ENCODE measurements at places on chromosomes 7 and 10. TPM values are rescaled to one million over a fixed set of nuclear protein-coding genes. Genes with fewer than 3 reads are reported as not detected.

DNA sequence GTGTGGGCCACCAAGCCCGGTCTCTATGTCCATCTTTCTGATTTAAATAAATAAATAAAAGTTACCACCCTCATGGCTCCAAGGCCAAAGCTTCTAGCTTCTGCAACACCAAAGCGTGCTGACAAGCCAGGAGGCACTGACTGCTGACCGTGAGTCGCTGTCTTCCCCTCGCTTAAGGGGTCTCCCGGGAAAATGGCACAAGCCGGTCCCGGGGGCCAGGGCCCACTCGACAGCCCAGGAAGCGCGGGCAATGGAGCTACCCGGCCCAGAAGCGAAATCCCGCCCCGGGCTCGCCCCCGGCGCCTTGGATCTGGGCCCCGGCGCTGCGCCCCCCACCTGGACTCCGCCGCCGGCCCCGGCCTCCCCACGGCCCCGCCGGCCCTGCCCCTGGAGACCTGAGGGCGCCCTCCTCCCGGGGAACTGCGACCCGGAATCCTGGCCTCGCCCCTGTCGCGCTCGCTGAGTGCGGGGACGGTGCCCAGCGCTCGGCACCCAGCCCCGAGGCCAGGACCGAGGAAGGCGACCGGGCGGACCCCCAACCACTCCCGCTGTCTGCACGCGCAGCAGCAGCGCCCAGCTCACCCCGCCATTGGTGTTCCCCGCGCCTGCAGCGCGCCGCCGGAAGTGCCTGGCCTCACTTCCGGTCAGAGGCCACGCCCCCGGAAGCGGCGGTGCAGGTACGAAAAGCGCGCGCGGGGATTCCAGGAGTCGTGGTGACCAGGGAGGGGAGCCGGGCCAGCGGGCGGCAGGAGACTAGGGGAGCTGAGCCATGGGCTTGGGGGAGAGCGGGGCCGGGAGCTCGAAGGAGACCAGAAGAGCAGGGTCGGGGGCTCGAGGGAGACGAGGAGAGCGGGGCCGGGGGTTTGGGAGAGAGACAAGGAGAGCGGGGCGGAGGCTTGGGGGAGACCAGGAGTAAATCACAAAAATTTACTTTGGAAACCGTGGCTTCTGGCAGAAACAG lies at the start of the genes MRM2 and NUDT1:
TSS of gene MRM2 (minus strand) at position 626 of the 961 bp plus-strand sequence. CDS start at position 590, 36 bp downstream.
TSS of gene NUDT1 (plus strand) at position 647 of the 961 bp plus-strand sequence. CDS start 2,349 bp downstream, outside the sequence.
- H3K27me3 ChIP-seq, result no peaks in the 10 kb centered on the region
- peaks cover 23% of the 10 kb centered on the region for H3K36me3 ChIP-seq

FEZF1 gene
- not detected for total RNA-seq

- no peaks in the 10 kb centered on the region for H3K27me3 ChIP-seq
- no peak overlapping the region for H3K27ac ChIP-seq
- H3K4me1 ChIP-seq, result no peaks in the 10 kb centered on the region
- H3K4me3 ChIP-seq, result no peak overlapping the region
- H3K36me3 ChIP-seq, result no peaks in the 10 kb centered on the region
- DNase-seq, result no peak
Observed at GRCh38 chr10:49254556-49255318, 44.2 kb upstream of the C10orf71 start.

DNA sequence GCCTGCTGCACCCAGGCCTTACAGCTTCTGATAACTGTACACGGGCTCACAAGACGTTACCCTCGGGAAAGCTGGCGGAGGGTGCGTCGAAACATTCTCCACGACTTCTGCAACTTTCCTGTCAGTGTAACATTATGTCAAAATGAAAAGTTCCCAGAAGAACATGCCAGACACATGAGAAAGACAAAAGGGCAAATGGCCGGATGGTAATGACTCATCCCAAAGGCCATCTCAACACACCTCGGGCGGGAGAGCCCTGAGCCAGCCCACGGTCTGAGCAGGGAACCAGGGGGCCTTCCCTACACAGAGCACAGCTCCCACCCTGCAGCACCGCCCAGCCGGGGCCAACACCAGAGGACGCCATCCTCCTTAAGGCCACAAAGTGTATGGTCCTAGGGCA lies 118.7 kb downstream of the MAD1L1 start:
- H3K4me3 ChIP-seq, result no peak overlapping the region
- no peak for DNase-seq
- H3K27me3 ChIP-seq, result no peaks in the 10 kb centered on the region
- H3K27ac ChIP-seq, result no peak overlapping the region

DNA sequence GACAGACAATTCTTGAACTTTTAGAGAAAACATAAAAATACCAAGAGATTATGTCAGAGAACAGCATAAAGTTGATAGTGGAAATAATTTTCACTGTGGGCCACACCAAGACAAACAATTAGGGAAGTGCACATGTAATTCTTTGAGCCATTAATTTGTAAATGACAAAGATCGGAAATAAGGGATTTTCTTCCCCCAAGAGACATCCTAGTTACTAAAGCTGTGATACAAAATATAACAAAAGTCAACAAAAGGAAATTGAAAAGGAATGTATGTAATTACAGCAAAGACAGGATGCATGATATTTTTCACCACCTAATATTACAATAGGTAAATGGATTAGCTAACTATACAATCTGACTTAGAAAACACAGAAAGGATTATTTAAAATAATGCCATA lies 12.4 kb upstream of the LRRC72 start:
- H3K27ac ChIP-seq, result no peak overlapping the region
- DNase-seq, result no peak
- no peaks in the 10 kb centered on the region for H3K4me1 ChIP-seq
- no peaks in the 10 kb centered on the region for H3K27me3 ChIP-seq

LBX1 gene
- not detected for total RNA-seq

- H3K4me1 ChIP-seq, result peaks cover 31% of the 10 kb centered on the region
- H3K36me3 ChIP-seq, result no peaks in the 10 kb centered on the region
- H3K27ac ChIP-seq, result peak overlapping the region; percentile 49
- no peaks in the 10 kb centered on the region for H3K27me3 ChIP-seq
- DNase-seq, result no peak
- H3K4me3 ChIP-seq, result no peak overlapping the region
Observed at GRCh38 chr7:101108330-101108857, 18.5 kb upstream of the SERPINE1 start.

DNA sequence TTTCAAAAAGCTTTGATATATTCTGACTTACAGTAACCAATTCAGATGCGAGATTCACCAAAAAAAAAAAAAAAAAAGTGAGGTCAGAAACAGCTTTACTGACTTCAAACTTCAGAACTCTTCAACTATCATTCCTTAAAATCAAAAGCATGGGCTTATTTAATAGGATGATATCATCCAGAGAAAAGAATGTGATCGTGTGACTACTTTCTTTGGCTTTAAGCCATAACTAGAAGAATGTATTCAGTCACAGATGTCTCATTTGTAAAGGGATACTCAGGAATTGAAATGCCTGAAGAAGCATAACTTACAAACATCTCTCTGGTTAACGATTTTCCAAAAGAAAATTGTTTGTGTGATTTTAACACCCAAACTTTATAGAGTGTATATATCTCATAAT lies 11.5 kb downstream of the TPK1 start:
- no peak overlapping the region for H3K4me3 ChIP-seq
- H3K27me3 ChIP-seq, result no peaks in the 10 kb centered on the region
- peaks cover 44% of the 10 kb centered on the region for H3K4me1 ChIP-seq
- no peaks in the 10 kb centered on the region for H3K36me3 ChIP-seq
- no peak overlapping the region for H3K27ac ChIP-seq

DNA sequence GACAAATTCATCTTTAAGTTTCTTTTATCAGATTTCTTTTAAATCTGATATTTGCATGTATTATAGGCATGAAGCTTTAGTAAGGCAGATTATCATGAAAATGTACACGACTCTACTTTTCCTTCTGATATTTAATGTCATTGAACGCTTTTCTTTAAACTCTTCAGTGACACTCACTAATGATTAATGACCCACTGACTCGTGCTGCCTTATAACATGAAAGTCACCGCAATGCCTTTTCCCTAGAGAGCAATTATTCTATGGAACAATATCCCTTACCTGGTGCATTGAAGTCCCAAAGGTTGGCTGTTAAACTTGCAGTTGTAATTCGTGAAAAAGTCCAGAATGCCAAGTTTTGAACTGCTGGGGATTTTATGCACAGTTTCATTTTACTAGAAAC lies 33.4 kb upstream of the HGF start:
- H3K36me3 ChIP-seq, result no peaks in the 10 kb centered on the region
- H3K27ac ChIP-seq, result no peak overlapping the region
- no peak for DNase-seq
- no peak overlapping the region for H3K4me3 ChIP-seq
- H3K27me3 ChIP-seq, result no peaks in the 10 kb centered on the region

GRCh38 chr7:32048970-32049491 lies 21.2 kb downstream of the PDE1C start:
- no peak overlapping the region for H3K4me3 ChIP-seq
- no peaks in the 10 kb centered on the region for H3K36me3 ChIP-seq
- no peaks in the 10 kb centered on the region for H3K27me3 ChIP-seq
- no peaks in the 10 kb centered on the region for H3K4me1 ChIP-seq

DOCK1 gene
- total RNA-seq, result 76.7 TPM

- no peak overlapping the region for H3K27ac ChIP-seq
- H3K27me3 ChIP-seq, result no peaks in the 10 kb centered on the region
- H3K4me1 ChIP-seq, result no peaks in the 10 kb centered on the region
Observed at GRCh38 chr10:102900006-102900405, 18.1 kb upstream of the CNNM2 start.

CNPY1 gene
- total RNA-seq, result not detected

- no peak overlapping the region for H3K27ac ChIP-seq
- H3K4me3 ChIP-seq, result no peak overlapping the region
- no peaks in the 10 kb centered on the region for H3K27me3 ChIP-seq
- no peaks in the 10 kb centered on the region for H3K36me3 ChIP-seq
- H3K4me1 ChIP-seq, result no peaks in the 10 kb centered on the region
- DNase-seq, result no peak
Observed at GRCh38 chr7:125599387-125599786, 669.8 kb upstream of the POT1 start.

MTURN gene
- 71.1 TPM for total RNA-seq

DNA sequence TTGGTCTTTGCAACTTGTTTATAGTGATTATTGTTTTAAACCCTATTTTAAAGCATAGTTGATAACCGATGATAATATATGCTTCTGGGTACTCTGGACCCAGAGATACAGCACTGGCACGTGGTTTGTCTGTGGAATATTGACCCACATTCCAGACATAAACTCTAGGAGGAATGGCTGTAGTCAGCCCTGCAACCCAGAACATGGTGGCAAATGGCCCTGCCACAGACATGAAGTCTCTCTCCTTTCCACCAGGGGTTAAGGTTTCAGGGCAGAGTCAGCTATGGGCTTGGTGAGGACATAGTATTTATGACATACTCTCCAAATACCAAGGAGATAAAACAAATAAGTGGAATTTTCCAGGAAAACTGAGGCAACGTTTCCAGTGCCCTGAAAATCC lies 83.6 kb downstream of the NAMPT start:
- no peak overlapping the region for H3K27ac ChIP-seq
- DNase-seq, result no peak
- H3K27me3 ChIP-seq, result no peaks in the 10 kb centered on the region
- no peak overlapping the region for H3K4me3 ChIP-seq

DNA sequence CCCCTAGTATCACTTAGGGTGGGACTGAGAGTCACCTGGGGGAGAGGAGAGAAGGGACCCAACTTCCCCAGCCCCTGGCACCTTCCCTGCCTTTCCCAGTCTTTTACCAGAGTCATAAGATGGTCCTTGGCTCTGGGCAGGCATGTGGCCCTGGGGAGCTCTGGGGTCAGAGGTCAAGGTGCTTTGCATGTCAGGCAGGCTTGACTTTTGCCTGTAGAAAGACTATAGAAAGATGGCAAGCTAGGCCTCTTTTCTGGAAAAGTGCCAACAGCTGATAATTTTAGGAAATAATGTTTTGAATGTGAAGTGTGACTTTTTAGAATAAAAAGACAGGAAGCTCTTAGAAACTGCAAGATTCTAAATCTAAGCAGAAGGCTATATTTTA lies 67.5 kb downstream of the MKI67 start:
- peak overlapping the region; percentile 27 for H3K27ac ChIP-seq
- peaks cover 4% of the 10 kb centered on the region for H3K36me3 ChIP-seq
- DNase-seq, result no peak
- H3K4me1 ChIP-seq, result peaks cover 78% of the 10 kb centered on the region

DNA sequence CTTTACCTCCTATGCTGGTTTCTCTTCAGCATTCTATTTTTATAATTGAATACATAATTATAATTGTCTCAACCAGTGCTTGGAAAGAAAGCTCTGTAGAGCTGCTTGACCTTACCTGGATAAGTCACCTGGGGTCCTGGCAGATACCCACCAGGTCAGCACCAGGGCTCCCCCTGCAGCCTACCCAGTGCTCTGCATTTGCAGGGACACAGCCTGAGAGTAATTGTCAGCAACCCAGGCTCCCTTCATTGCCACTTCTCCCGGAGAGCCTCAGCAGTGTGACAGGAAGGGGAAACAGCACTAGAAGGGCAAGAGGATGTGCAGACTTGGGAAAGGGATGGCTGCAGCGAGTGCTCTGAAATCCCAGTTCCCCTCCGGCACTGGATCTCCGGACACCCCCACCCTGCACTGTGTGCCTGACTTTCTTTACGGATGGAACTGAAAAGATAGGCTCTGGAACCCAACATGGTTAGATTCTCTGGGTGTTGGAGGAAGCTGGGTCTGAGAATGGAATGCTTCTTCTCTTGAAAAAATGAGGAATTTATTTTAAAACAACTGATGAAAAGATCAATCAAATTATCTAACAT lies 11.4 kb upstream of the PAX4 start:
- no peak overlapping the region for H3K4me3 ChIP-seq
- no peaks in the 10 kb centered on the region for H3K36me3 ChIP-seq
- no peak overlapping the region for H3K27ac ChIP-seq
- DNase-seq, result no peak

DNA sequence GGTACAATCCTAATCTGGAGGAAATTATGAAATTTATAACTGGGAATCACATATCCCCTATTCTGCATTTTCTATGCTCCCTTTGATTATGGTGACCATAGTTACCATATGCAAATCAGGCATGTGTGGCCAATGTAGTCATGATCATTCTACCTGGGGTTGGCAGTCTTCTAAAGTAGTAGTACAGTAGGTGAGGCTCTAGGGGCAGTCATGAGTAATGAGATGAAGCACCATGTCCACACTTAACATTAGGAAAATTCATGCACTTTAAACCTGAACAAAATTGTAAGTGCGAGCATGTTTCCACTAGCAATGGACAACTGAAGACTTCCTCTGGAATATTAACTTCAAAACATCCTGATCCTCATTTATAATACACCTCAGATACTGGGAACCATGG lies 545.9 kb downstream of the SUGCT start:
- H3K27me3 ChIP-seq, result no peaks in the 10 kb centered on the region
- peaks cover 5% of the 10 kb centered on the region for H3K4me1 ChIP-seq
- no peak overlapping the region for H3K4me3 ChIP-seq
- no peak for DNase-seq
- H3K36me3 ChIP-seq, result no peaks in the 10 kb centered on the region
- no peak overlapping the region for H3K27ac ChIP-seq

PRRT4 gene
- total RNA-seq, result 3.7 TPM

GRCh38 chr7:46613116-46613515 lies 692.0 kb upstream of the IGFBP3 start:
- no peak overlapping the region for H3K27ac ChIP-seq
- H3K27me3 ChIP-seq, result no peaks in the 10 kb centered on the region
- no peak overlapping the region for H3K4me3 ChIP-seq
- H3K36me3 ChIP-seq, result no peaks in the 10 kb centered on the region
- peaks cover 4% of the 10 kb centered on the region for H3K4me1 ChIP-seq
- DNase-seq, result no peak

GRCh38 chr7:47102331-47102841 lies 479.5 kb downstream of the TNS3 start:
- no peaks in the 10 kb centered on the region for H3K36me3 ChIP-seq
- no peaks in the 10 kb centered on the region for H3K27me3 ChIP-seq
- H3K4me1 ChIP-seq, result no peaks in the 10 kb centered on the region
- no peak overlapping the region for H3K27ac ChIP-seq

- H3K4me1 ChIP-seq, result no peaks in the 10 kb centered on the region
- no peaks in the 10 kb centered on the region for H3K27me3 ChIP-seq
- no peak overlapping the region for H3K27ac ChIP-seq
- DNase-seq, result no peak
- H3K4me3 ChIP-seq, result no peak overlapping the region
Observed at GRCh38 chr10:54478601-54479000, 322.4 kb downstream of the PCDH15 start.

ENTPD1 gene
- 32.1 TPM for total RNA-seq

All from thoracic aorta (tissue), 2 donors.